CD4-positive, alpha-beta T cell treated with Interleukin-12 subunit alpha and Interleukin-12 subunit beta, for 1 hour (primary cell): ENCODE measurements at places on chromosomes 12 and 14.

- DNase-seq: no peak
Observed at GRCh38 chr14:93859957-93860356, 67.2 kb upstream of the FAM181A start.

DNA sequence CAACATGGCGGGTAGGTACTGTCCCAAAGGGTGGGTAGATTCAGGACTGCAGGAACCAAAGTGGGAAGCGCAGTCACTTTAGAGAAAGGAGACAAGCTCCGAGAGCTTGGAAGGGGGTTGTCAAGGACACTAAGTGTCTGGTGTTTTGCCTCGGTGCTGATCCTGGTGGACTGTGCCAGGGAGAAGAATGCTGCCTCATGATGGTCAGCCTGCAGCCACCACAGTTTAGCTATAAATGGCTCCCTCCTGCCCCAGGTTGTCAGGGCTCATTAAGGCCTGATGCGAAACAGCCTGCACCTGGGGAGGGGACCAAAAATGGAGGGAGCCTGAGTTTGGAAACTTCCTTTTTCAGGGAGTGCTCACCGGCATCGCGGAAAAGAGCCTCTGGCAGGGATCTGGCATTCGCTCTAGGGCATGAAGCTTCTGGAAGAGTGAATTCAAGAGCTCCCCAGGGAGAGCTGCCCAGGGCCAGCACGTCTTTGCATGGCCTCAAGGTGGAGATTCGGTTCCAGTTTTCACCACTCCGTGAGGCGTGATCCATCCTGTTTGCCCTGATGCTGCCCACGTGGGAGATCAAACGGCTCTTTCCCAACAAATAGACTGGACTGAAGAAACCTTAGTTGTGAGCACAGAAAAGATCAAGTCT is 164.0 kb downstream of the FOXN3 start:
- no peak for DNase-seq

DNA sequence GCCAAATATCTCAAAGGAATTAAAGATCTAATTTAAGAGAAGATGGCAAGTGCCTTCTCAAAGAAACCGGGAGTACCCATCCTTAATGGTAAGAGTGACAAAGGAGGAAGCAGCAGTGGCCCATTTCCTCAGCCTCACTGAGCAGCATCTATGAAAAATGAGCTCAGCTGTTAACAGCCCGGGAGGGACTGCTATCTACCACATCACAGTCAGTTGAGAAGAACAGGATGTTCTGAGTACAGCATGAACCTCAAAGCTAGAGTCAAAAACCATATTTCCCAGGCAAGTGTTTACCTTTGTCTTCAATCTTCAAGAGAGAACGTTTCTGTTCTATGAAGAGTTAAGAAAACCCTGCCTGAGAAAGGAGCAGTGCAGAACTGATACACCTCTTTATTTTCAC is 115.0 kb downstream of the BTG1 start:
- peak; percentile 81 for DNase-seq

DNA sequence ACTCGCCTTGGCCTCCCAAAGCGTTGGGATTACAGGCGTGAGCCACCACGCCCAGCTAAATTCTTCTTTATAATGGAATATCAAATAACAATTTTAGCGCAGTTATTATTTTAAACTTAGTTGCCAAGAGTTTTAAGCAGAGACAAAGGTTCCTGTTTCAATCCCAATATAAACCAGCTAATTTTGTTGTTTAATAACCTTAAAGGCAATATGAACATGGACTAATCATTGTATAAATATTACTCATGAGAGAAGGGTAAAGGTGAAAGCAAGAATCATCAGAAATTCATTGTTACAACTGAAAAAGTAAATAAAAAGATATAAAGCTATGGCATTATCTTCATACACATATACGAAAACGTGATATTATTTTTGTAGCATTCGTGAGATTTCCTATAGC is 8.2 kb downstream of the DTD2 start:
- no peak for DNase-seq

DNA sequence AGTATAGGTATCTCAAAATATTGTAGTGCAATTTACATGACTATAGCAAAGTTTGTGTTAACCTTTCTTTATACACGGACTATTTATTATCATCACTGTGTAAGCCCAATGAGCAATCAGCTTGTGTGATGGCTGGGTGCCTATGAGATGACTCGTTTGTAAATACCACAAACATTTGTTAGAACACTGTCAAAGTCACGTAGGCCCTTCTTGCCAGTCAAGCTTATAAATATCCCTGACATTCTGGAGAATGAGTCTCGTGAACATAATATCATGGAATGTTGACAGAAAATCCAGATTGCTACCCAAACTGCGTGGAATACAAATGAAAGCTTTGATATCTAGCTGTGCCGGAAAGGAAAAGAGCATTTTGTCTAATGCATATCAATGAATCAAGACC is 648.3 kb upstream of the MDGA2 start:
- DNase-seq: no peak

DNA sequence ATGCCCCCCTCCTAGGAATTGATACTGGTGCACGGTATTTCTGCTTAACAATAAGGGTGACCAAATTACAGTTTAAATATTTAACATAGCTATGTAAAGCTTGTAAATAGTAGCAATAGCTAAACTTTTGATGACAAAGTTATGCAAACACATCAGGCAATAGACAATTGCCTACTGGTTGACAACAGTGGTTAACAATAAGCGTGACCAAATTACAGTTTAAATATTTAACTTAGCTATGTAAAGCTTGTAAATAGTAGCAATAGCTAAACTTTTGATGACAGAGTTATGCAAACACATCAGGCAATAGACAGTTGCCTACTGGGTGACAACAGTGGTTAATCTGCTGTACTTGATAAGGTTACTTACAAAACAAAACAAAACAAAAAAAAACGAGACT is 886.5 kb upstream of the FLRT2 start:
- no peak for DNase-seq

DNA sequence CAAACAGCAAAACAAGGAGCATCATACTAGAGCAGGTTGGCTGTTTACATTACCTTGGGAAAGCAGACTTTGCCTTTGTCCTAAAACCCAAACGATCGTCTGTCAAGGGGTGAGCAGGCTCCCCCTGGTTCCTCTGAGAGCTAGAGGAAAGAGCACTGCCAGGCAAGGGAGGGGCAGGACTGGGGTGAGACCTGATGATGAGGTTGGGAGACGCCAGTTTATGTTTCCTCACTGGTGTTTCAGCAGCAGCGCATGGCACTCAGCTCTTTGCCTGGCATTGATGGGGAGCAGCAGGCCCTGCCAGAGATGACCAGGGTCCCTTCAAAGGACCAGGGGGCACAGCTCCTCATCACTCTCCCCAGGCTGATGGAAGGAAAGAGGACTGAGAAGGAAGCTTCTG is 7.9 kb upstream of the KRT2 start:
- DNase-seq: no peak

DNA sequence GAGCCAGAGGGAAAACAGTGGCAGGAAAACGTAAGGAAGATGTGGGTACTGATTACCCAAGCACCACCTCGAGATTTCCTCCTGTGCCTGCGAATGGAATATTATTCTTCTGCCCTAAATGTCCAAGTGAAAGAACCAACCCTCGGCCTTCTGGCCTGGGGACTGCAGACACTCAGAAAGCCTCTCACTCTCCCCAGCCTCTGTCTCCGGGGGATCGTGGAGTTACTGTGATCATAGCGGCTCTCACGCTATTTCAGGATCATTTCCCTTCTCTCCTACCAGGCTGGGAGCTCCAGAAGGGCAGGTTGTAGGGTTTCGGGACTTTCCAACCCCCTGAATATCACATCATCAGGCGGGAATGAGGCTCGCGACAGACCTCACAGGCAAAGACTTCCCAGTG is 68.9 kb downstream of the KDM2B start:
- DNase-seq: no peak

- DNase-seq: no peak
Observed at GRCh38 chr12:69266036-69266635, 26.8 kb downstream of the CPSF6 start.

GRCh38 chr14:63362389-63362819 is 43.7 kb upstream of the GPHB5 start:
- no peak for DNase-seq

DNA sequence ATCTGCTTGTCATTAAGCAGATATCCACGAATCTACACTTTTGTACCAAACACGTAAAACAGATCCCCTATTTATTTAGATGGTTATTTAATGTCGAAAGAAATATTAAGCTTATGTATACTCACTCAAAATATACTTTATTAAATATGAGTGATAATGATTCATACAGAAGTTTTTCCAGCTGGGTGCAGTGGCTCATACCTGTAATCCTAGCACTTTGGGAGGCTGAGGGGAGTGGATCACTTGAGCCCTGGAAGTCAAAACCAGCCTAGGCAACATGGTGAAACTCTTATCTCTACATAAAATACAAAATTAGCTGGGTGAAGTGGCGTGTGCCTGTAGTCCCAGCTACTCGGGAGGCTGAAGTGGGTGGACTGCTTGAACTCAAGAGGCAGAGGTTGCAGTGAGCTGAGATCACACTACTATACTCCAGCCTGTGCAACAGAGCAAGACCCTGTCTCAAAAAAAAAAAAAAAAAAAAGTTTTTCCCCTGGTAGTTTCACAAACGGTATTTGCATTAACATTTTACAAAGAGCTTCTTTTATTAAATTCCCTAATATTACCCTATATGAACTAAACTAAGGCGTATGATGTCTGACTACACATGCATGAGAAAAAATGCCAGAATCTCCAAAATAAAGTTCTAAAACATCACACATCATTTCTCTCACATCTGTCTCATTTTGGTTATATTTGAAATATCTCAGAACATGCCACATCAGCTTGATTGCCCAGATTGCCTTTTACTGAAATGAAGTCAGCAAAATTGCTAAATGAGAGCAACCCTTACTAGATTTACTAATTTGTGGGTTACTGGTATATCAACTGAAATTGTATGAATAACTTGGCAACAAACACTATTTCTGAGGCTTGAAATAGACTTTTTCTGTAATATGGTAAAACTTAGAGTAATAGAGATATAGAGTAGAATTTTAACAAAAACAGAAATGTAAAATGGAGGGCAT is 74.9 kb downstream of the PAWR start:
- no peak for DNase-seq

- DNase-seq: no peak
Observed at GRCh38 chr14:23401291-23401690, 6.8 kb downstream of the MYH6 start.

DNA sequence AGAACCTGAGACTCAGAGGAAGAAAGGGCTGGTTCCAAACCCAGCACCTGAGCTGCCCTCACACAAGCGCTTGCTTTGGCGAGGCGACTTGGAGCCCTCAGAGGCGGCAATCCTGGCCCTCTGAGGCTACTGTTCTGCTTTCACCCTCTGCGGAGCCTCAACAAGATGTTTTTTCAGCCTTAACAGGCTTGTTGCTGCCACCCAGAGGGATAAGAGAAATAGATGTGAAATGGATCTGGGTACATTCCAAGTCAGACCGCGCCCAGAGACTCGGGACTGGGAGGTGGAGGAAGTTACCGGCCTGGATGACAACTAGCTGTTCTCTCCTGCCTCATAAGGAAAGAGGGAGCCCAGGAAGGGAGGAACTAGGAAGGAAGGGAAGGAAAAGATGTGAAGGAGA is 89.6 kb downstream of the TTC7B start:
- no peak for DNase-seq

DNA sequence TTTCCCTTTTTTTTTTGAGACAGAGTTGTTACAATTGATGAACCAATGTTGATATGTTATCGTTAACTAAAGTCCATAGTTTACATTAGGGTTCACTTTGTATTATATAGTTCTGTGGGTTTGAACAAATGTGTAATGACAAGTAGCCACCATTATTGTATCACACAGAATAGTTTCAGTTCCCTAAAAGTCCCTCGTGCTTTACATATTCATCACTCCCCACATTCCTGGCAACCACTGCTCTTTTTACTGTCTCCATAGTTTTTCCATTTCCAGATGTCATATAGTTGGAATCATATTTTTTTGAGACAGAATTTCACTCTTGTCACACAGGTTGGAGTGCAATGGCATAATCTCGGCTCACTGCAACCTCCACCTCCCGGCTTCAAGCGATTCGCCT is 12.5 kb downstream of the HSD17B6 start:
- no peak for DNase-seq

- no peak for DNase-seq
Observed at GRCh38 chr12:85393606-85394005, 113.6 kb downstream of the ALX1 start.

DNA sequence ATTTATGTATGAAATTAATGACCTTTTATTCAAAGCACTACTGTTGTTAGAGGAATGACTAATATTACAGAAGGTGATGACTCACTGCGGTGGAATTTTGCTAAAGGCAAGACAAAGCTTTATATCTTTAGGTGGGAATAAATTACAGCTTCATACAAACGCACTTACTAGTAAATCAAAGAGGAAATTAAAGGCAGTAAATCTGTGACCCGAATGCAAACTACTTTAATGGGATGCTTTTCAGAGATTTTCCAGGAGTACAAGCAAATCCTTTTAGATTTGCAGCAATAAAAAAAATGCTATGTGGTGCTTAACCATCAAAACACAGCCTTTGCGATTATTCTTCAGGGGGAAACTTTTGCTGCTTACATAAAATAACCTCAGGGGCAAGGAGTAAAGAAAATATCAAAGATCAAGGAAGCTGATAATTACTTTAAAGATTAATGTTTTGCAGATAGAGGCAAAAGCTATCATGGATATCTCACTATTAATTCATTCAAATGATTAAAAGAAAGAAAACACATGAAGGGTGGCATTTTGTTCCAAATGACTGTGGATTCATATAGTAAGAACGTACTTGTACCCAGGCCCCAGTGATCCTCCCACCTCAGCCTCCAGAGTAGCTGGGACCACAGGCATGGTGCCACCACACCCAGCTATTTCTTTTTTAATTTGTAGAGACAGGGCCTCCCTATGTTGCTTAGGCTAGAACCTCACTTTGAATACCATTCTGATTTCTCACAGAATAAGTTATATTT is 98.9 kb downstream of the DENND5B start:
- no peak for DNase-seq

DNA sequence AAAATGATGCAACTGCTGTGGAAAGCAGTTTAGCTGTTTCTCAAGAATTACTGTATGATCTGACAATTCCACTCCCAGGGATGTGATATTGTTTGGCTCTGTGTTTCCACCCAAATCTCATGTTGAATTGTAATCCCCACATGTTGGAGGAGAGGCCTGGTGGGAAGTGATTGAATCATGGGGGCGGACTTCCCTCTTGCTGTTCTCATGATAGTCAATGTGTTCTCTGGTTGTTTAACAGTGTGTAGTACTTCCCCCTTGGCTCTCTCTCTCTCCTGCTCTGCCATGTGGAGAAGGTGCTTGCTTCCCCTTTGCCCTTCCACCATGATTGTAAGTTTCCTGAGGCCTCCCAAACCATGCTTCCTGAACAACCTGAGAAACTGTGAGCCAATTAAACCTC is 93.4 kb upstream of the CPM start:
- no peak for DNase-seq
